ENCODE measurements at places on chromosomes 5 and 9.

DNA sequence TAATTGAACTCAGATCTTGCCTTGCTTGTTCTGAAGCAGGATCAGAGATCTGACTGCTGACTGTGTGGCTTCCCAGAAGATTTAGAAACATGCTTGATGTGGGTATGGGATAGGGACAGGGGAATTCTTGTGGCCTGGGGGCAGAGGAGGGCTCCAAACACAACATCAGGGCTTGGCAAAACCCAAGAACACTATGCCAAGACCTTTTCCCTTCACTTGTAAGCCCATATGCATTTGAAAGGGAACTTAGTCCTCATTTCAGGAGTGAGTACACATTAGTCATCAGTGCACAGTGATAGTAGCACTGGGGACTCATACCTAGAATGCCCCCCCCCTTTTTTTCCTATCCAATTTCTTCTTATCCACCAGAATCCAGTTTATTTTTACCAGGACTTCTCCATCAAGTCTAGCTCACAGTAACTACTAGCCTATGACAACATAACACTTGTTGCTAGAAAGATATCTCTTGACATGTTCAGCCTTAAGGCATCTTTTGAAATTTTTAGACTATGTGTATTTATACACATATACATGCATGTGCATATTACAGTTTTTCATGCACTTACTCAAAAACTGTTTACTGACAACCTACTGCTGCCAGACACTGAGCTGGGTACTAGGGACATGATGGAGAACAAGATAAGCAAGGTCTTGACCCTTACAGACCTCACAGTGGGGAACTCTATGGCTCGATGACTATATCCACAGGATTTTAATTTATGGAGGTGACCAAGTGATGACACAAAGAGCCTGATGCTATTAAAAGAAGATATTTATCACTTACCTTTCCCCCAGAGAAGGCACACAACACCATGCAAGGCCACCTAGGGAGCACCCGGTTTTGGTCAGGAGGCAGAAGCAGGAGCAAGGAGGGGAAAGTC, 158.3 kb upstream of the MAP3K1 start:
- DNase-seq = no peak

DNA sequence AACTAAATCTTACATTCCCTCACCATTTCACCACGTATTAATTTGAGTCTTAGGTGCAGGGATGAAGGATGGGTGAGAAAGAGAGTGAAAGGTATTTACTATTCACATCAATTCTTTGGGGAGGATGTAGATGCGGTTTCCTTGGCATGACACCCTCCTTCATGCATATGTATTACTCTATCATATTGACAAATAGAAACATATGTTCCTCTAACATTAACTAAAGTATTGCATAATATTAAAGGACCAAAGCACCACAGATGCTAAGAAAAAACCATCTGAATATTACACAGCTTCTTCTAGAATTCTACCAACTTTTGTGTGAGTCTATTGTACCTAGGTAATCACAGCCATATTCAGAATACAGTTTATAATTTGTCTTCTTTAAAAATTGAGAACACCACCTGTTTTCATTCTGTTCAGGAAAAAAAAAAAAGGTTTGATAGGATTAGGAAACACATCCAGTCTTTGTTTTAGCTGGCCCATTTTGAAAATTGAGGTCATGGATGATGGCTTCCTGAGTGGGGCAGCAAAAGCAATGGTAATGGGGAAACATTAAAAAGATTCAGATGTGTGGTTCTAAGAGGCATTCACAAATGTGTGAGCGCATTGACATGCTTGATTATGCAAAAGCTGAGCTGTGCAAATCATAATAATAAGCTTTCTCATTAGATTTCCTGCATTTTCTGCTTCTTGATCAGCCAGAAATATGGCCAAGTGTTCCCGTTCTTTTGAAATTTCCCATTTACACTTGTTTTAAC, 1011.5 kb upstream of the NUDT12 start:
- DNase-seq = no peak

DNA sequence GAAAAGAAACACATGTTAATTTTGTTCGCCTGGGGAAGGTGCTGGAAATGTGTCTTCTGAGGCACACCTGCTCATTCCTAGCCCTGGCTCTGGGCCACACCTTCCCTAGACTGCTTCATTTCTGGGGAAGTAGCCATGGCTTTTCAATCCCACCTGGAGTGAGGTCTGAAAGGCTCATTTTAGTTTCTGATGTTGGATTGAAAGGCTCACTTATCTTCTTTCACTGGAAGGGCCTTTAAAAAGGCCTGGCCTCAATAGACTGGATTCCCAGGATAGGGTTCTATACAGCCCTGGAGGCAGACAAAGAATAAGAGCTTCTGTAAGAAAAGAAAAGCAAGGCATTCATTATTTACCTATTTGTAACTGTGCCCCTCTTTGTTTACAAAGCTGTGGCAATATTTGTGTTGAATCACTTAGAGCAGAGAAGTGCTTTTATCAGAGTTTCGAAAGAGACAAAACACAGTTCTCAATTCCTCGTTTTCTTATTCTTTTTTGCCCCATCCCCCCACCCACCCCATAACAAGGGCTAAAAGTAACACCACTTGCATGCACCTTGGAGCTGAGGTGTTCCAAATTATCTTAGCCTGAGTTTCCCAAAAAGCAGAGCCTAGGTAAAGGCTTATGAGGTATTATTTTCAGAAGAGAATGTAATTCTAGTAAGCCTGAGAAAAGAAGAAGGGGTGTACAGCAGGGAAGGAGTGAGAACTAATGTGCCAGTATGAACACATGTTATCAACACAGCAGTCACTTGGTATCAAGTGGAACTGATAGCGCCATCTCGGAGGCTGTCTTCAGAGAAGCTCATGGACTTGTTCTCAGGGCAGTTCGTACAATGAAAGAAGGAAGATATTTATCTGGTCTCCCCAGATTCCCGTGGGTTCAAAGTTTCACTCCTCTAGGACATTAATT, 413.1 kb downstream of the KCTD16 start:
- DNase-seq = no peak

- no peak for DNase-seq
These were observed 32.0 kb downstream of the STARD4 start for GRCh38 chr5:111480346-111480745.

GRCh38 chr9:81829195-81829882, 98.9 kb upstream of the SPATA31D4 start:
- no peak for DNase-seq
